ENCODE measurements at places on chromosomes 12 and 14.

DNA sequence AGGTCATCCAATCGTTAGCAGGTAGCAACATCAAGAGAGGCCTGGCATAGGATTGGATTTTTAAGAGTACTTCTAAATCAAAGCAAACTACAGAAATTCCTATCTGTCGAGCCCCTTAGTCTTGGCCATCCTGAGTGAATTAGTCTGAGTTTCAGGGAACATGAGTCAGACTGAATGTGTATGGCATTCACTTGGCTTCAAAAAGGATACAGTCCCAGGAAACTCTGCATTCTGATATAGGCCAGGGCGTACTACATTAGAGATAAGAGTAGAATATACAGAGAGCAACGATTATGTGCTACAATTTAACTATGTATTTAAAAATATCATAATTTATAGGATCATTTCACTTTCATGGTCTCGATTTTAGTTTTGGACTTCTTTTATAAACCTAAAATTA, 242.2 kb downstream of the SOX5 start:
- DNase-seq, result no peak

DNA sequence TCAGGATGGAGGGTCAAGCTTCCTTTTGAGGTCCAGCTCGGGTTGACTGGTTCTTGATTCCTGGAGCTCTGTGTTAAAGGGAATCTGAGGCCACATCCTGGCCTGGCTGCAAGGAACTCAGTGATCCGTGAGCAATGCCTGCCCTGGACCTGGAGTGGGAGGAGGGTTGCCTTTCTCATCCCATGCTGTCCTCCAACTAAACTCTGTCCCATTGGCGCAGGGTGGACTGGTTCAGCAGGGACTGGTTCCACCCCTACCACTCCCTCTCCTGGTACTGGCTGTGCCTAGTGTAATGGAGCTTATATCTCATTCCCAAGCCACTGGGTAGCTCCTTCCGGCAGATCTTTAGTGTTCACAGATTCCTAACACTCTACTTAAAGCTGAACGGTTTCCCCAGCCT, 3.9 kb upstream of the CMKLR1 start:
- no peak for DNase-seq

GRCh38 chr12:132501204-132501940, 11.4 kb downstream of the FBRSL1 start:
- DNase-seq, result no peak

- no peak for DNase-seq
Measured at GRCh38 chr12:100716945-100717732, 77.4 kb upstream of the ANO4 start.

DNA sequence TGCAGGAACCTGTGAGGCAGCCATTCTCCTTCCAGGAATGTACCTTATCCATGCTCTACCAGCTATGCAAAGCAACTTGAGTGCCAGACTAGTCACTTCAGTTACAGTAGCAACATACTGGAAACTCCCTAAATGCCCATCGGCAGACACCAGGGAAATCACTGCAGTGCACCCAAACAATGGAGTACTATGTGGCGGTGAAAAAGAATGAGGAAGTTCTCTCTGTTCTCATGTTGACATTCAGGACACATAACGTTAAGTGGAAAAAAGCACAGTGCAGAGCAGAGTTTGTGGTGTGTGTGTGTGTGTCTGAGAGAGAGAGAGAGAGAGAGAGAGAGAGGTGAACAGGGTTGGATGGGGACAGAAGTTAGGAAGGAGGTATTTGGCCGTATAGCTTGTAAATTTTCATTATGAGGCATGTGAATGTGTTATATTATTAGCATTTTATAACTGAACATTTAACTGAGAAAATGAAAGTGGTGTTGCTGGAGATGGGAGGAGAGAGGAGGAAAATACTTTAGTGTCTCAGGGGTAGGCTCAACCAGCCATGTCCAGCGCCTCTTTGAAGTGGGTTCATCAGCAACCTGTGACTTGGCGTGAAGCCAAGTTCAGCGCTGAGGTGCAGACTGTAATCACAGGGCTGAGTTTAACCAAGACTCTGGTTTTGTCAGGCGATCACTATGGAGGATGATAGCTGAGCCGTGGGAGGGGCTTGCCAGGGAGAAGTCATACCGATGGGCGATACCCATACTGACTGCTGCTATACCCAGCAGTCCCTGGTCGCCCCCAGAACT, 17.3 kb downstream of the TNFAIP2 start:
- DNase-seq, result no peak

DNA sequence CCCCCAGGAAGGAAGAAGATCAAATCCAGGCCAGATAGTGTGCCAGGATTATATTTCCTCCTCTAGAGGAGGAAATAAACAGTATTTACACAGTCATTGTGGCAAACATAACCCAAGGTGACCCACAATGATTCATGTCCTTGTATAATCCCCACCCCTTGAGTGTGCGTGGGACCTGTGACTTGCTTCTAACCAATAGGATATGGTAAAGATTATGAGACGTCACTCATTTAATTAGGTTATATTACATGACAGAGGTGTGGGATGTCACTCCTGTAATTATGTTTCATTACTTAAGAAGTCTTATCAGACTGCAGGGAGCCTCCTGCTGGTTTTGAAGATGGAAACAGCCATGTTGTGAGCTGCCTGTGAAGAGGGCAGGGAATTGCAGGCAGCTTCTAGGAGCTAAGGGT, 12.2 kb upstream of the CATSPERB start:
- DNase-seq, result no peak

GRCh38 chr12:12779529-12779928, 5.9 kb upstream of the APOLD1 start:
- DNase-seq, result no peak

GRCh38 chr14:29144621-29145020, 378.0 kb downstream of the FOXG1 start:
- DNase-seq, result no peak

DNA sequence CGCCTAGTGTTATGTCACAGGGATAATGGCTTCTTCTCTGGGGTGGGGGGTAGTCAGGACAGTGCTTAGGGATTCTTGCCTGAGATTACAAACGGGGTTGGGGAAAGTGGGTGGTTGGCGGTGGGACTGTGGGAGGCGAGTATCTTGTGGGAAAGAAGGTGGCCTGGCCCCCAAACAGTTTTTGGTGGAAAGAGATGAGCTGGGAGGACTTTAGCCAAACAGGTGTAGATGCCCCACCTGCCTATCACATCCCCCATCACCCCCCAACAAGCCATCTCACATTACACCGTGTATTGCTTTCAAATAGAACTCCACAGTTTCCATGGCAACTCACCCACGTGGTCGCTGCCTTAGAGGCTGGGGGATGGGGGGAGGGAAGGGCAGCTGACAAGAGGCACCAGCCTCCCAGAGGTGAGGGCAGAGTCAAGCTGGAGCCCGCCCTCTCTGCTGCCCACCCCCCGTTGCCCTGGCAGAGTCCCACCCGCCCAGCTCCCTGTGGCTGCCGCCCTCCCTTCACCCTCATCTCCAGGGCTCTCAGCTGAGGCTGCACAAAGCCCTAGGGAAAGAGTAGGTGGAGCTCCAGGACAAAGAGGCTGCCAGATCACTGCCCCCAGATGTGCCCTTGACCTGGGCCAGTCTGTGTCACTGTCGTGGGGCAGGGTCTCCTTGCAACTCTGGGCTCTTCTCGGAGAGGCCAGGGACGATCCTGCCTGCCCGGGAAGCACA, 98.3 kb downstream of the LRRC74A start:
- no peak for DNase-seq

GRCh38 chr12:96335270-96335669, 65.0 kb downstream of the CDK17 start:
- DNase-seq, result no peak

GRCh38 chr14:104139460-104140212, 1.2 kb downstream of the KIF26A start:
- DNase-seq, result no peak

DNA sequence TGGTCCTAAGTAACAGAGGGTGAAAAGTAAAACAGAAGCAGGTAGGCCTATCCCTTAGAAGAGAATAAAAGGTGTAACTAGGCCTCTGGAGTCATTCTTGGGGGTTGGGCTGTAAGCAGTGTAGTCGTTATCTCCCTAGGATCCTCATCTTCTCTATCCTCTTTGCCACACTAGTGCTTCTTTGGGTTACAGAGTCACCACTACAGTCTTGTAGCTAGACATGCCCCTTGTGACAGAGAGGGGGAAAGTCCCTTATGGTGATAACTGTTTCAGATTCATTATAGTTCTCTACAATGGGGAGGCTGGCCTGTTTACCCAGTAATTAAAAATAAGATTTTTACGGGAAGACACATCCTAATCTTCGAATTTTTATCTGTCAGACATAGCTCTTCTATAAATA, 16.4 kb upstream of the SRP54 start:
- DNase-seq, result no peak

DNA sequence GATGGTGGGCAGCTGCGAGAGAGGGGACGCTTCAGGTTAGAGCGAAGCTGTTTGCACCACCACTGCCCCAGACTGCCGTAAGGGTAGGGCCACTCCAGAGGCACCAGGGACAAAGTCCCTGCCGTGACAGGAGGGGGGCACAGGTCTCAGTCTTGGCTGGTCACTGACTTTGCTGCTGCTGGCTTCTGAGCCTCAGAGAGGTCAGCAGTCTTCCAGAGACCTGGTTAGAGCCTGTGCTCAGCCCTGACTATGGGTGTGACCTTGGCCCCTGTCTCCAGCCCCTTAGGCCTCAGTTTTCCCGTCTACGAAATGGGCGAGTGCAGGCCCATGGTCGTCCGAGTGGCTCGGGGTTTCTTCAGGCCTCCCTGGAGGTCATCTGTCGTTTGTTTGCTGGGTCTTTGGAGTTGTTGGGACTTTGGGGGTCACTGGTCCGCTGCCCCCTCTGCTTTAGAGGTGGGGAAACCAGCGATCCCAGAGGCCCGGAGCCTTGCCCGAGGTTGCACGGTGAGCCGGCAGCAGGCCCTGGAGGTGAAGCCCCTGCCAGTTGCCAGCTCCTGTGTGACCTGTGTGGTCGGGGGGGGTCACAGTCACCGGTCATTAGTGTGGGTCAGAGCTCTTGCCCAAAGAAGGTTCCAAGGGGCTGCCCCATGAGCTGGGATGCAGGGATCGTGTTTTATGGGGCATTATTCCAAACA, 15.3 kb downstream of the MEG3 start:
- no peak for DNase-seq

DNA sequence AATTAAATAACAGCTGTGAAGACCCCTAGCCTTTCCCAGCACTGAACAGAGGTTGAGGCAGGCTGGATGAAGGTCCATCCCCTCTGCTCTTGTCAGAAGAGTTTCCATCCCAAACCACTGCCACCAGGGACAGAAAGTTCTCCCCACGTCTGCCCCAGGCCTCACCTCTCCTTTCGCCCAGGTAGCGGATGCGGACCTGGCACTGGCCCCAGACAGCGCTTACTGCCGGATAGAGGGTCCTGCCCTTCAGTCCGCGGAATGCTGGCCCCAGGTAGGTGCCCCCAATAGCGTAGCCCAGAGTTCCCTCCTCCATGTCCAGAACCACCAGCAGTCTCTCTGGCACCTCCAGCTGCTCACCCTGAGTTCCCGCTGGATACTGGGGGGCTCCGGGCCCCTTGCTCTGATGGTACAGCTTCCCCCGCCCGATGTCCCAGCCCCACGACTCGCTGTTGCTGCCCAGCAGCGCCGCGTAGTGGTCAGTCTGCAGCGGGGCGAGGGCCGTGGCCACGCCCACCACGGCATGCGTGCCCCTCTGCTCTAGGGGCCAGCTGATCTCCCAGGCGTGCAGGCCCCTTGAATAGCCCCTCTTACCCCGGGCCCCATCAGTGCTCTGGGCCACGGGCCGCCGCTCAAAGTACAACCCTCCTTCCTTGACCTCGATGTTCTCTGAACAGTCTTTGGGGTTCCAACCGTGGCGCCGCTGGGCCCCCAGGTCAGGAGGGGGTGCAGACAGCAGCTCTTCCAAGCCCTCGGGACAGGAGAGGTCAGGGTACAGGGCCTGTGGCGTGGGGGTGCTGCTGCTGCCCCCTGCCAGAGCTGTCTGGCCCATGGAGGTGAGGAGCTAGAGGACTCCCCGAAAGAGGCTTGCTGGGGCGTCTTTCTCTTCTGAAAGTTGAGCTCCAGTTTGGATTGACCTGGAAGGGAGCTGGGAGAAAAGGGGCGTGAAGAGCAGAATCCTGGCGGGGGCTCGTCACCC, 742 bp downstream of the SPSB2 start:
- DNase-seq, result peak; percentile 70

- DNase-seq, result no peak
Measured at GRCh38 chr12:97306147-97306546, 156.5 kb upstream of the RMST start.

DNA sequence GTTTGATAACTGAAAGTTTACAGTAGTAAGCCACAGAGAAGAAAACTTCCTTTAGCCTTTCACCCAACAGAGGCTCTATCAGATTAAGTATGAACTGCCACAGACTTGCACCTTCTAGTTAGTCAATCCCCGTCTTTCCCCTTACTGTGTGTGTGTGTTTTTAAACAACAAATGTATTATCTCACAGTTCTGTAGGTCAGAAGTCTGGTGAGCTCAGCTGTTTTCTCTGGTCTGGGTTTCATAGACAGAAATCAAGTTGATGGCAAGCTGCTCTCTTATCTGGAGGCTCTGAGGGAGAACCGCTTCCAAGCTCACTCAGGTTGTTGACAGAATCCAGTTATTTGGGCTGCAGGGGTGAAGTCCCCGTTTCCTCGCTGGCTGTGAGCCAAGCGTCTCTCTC, 320.5 kb downstream of the PRKD1 start:
- no peak for DNase-seq

GRCh38 chr12:130041983-130042812, 120.1 kb upstream of the FZD10 start:
- DNase-seq, result no peak

GRCh38 chr12:117774941-117775775, 193.6 kb downstream of the KSR2 start:
- no peak for DNase-seq

- no peak for DNase-seq
Measured at GRCh38 chr14:53608369-53608768, 348.3 kb downstream of the BMP4 start.

- DNase-seq, result no peak
Measured at GRCh38 chr12:25769082-25769945, 189.2 kb upstream of the RASSF8 start.

GRCh38 chr14:24982472-24983155, 67.3 kb downstream of the STXBP6 start:
- no peak for DNase-seq

GRCh38 chr12:67286257-67286656, 17.1 kb downstream of the CAND1 start:
- no peak for DNase-seq

- DNase-seq, result no peak
Measured at GRCh38 chr14:38073641-38074040, 134.1 kb upstream of the SSTR1 start.

DNA sequence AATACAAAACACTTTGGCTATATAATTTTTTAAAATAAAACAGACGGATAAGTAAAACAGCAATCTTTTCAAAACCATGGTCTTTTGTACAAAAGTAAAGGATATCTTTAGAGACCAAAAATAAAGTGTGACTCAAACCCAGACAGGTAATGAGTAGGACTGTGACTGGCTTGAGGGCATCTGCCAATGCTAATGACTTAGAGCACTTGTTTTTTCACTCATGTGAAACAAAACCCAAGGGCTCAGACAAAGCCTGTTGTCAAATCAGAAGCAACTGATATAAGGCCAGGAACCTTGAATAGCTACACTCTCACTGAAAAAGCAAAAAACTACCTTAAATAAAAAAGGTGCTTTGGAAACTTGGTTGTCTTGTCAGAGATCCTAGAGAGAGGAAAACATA, 357.4 kb downstream of the TMEM117 start:
- DNase-seq, result no peak

Measured in stimulated activated CD8-positive, alpha-beta memory T cell treated with anti-CD3 and anti-CD28 coated beads, Interleukin-2, amount 100 ng/mL, for 1 hour (primary cell).